HT1080 (cell line): ENCODE measurements at places on chromosomes 4 and X. TPM values are rescaled to one million over a fixed set of nuclear protein-coding genes. Genes with fewer than 3 reads are reported as not detected.
A peak's percentile ranks its signal among the peaks of the same experiment; 100 is the strongest.

DNA sequence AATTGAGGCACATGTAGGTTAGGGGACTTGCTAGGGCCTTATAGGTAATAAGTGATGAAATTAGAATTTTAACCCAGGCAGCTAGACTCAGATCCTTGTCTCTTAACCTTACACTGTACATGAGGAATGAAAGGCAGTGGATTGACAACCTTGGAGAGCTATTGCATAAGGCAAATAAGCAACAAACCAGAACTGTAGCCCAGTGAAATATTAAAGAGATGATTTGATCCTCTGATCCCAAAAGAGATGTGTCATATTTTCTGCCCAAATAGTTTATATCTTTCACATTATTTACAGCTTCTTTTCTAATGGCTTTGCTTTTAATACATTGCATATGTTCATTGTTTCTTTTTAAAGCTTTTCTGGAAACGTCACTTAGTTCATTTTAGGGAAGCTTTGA lies 252.6 kb downstream of the ANK2 start:
- DNase-seq: no peak

DNA sequence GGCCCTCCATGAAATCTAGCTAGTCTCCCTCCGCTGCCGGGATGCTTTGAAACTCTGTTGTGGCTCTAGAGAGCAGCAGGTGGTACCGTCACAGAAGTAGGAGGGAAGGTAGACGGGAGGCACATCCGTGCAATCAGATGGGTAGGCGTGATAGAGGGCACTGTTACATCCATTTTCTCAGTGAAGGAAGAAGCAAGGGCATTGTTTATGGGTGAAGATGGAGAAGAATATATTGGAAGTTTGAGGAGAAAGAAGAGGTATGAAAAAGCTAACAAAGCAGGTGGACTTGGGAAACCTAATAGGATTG lies 1.3 kb downstream of the ANAPC4 start:
- no peak for DNase-seq

GRCh38 chr4:27764526-27764837 lies 903.8 kb downstream of the STIM2 start:
- no peak for DNase-seq

- DNase-seq: no peak
Measured at GRCh38 chrX:47156611-47157520, 11.8 kb downstream of the RBM10 start.

DNA sequence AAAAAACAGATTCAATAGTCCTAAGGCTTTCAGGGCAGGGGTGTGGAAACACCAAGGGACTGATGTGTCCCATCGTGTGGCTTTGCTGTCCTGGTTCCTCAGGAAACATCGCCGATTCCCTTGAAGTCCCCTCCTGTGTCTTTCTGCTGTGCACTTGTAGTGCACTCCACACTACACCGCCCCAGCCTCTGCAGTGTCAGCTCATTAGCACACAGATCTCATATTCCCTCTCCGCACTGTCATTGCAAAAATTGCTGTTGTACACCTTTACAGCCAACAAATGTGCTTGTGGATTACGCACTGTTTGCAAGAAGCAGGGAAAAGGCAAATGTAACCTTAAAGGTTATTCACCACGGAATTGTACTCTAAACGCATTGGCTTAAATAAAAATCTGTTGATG lies 5.3 kb downstream of the GRIA3 start:
- DNase-seq: no peak

GRCh38 chrX:17412692-17413091 lies 37.7 kb downstream of the NHS start:
- DNase-seq: peak; percentile 84

- no peak for DNase-seq
Measured at GRCh38 chrX:21606002-21606401, 52.1 kb downstream of the KLHL34 start.

- DNase-seq: peak; percentile 69
Measured at GRCh38 chr4:21879187-21879586, 69.4 kb downstream of the KCNIP4 start.

DNA sequence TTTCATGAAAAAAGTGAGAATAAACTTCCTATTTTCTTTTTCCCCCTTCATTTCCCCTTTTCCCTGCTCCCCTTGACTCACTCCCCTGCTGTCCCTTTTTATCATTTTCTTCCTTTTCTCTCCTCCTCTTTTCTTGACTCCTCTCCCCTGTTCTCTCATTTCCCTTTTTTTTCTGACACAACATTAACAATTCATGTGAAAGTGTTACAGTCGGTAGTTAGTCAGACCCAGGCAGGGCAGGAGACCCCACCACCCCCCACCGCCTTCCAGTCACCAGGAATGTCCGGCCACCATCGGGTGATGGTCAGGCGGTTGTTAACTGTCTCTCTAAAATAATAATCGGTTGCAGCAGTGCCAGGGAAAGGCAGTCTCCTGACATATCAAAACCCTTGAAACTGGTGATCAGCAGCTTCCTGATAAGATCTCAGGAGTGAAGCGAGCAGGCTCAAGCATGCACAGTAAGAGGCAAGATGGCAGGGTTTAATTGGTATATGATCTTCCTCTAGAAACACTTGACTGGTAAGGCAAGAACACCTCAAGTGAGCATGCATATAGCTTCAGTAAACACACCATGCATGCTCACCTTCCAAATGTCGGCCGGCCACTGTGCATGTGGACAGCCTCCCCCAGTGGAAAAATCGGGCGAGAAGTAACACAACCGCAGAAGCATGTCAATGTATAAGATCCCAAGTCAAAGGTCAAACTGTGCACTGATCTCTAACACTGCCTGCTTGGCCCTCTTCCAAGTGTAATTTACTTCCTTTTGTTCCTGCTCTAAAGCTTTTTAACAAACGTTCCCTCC lies 191.4 kb downstream of the NDST4 start:
- no peak for DNase-seq

DNA sequence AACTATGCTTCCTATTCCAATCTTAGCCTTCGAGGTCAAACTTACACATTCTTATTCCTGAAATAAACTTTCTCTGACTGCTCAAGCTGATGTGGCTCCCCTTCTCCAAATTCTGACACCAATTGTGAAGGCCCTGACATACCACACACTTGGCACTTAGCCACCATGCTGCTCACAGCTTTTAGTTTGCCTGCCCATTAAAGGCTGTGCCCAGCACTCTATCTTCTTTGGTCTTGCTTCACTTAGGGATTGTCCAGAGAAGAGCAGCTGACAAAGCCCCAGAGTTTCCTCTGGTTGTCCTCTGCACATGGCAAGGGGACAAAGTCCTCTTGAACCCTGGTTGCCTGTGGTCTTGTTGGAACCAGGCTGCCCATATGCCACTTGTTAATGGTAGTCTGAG lies 126.1 kb downstream of the ARHGEF9 start:
- no peak for DNase-seq

GRCh38 chr4:15691346-15692135 lies 9.9 kb downstream of the FAM200B start:
- peak; percentile 71 for DNase-seq

DNA sequence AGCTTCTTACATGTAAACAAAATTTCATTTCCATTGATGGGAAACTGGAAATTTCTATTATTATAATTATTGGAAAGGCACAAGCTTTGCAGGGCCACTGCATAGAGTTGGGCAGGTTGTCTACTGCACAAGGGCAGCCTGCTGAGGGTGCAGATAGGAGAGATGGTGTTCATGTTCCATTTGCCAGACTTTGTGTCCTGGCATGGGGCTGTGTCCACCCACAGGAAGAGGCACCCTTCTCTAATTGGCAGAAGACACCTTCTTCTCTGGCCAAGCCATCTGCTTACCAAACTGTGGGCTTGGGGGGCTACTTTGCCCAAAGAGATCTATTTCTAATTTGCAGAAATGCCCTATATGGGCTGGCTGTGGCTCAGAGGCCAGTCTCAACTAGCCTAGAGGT lies 140.7 kb downstream of the GATB start:
- DNase-seq: no peak

DNA sequence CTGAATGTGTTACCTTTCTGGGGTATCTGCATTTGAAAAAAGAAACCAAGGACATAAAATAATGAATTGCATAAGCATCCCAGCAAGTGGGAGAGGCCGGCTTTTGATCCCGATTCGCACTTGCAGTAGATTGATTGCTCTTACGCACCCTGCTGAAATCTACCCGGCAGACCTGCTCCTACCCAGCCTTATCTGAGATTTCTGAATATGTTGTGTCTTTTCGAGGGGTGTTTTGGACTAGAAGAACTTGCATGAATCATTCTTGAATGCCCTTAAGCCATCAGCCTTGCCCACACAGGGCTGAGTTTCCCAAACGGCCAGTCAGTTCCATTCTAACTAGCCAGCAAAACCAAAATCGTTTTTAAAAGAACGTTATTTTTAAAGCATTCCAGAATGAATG lies 174.4 kb upstream of the BCOR start:
- no peak for DNase-seq

GRCh38 chr4:175373031-175373430 lies 439.0 kb downstream of the GPM6A start:
- DNase-seq: no peak

- peak; percentile 67 for DNase-seq
Measured at GRCh38 chr4:78704981-78705683, 71.0 kb upstream of the BMP2K start.

- peak; percentile 82 for DNase-seq
Measured at GRCh38 chr4:167100120-167100519, 134.2 kb downstream of the SPOCK3 start.

DNA sequence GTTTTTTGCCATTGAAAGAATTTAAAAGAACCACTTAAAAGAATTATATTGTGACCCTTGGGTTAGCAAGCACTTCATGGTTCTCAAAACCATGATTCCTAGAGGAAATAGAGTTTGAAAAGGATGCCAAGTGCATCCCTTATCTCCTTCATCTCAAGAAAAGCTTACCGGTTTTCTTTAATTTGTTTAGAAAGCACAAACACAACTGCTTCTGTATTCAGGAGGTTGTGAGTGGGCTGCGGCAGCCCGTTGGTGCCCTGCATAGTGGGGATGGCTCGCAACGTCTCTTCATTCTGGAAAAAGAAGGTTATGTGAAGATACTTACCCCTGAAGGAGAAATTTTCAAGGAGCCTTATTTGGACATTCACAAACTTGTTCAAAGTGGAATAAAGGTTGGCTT lies 13.5 kb downstream of the HHIP start:
- no peak for DNase-seq

DNA sequence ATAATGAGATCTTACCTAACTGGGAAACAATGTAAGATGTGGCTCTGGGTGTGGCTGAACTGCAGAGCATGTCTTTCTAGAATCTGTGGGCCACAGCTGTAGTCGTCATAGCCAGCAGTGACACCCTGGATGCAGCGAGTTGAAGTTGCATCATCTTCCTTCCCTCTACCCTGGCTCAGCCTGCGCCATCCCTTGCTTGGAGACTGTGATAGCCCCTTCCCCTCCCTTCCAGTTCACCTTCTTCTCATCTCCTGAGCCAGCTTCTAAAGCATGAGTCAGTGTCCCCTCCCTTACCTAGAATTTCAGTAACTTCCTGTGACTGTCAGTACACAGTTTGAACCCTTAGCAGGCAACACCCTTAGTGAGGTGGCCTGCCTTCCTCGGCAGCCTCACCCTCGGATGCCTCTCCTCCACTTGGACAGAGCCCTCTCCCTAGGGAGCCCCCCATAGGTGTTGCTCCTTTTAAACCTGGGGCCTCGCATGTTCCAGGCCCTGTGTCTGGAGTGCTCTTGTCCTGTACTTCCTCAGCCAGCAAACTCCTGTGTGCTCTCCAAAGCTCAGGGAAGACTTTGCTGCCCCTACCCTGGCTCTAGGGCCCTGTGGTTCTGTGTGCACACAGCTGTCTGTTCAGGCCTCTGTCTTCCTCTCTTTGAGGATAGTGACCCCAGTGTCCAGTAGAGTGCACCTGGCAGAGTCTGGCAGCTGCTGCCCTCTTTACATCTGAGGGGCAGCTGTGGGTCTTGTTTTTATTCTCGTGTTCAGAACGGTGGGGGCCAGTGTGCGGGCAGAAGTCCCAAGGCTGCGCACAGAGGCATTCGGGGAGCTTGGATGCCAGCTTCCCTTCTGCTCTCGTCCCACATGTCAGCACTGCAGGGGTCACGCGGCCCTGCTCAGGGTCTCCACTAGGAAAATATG lies 43.7 kb upstream of the TADA2B start:
- DNase-seq: peak; percentile 59

DNA sequence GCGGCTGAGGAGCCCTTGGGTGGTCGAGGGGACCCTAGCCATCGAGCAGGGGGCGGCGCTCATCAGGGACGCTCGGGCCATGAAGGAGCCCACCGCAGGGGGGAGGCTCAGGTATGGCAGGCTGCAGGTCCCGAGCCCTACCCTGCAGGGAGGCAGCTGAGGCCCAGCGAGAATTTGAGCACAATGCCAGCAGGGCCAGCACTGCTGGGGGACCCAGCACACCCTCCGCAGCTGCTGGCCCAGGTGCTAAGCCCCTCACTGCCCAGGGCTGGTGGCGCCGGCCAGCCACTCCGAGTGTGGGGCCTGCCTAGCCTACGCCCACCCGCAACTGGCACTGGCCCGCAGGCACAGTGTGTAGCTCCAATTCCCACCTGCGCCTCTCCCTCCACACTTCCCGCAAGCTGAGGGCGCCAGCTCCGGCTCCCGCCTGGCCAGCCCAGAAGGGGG lies 325.4 kb upstream of the FRG1 start:
- no peak for DNase-seq

DNA sequence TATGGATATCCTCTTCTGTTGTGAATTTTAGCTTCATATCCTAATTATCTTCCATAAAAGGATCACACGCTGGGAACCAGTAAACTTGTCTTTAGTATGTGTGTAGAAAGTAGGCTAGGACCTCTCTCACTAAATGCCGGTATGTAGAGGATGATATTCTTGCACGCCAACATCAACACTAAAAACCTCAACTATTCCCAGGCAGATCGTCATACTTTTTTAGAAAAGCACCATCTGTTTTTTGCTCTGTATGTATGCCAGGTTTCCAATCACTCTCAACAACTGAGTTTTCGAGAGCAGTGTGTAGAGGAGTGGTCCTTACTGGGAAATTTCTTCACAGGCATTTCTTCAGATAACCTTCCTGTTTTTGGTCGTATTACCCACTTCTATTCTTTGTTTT lies 283.6 kb downstream of the GALNTL6 start:
- DNase-seq: no peak

DNA sequence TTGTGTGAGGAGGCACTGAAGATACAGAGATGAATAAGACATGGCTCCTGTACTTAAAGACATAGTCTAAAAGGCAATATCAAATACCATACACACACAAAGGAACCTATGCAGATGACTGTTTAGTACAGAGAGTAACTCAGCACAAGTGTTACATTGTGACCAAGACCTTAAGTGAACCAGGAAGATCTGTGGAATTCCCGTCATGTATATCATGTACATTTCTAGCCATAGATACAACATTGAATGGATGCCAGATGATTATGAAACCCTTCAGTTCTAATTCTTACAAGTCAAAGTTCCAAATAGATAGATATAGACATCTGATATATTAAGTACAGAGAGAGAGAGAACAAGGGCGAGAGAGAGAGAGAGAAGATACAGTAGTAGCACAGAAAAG lies 73.2 kb downstream of the PAK3 start:
- no peak for DNase-seq

GRCh38 chrX:108001218-108001814 lies 19.1 kb upstream of the TEX13B start:
- DNase-seq: peak; percentile 43

TXK gene
- total RNA-seq: 0.06 and 0.07 TPM in 2 replicates

THOC2 gene
- total RNA-seq: 34.9 and 35.9 TPM in 2 replicates

CFAP47 gene
- under 0.01 and 0.10 TPM in 2 replicates for total RNA-seq

PAGE5 gene
- total RNA-seq: 254 and 341 TPM in 2 replicates

PASD1 gene
- total RNA-seq: 63.8 and 65.8 TPM in 2 replicates

KLHL4 gene
- total RNA-seq: 5.3 and 8.5 TPM in 2 replicates

NDST3 gene
- total RNA-seq: 0.59 and 0.60 TPM in 2 replicates

P2RY10 gene
- total RNA-seq: not detected in 2 replicates

TMA16 gene
- 56.3 and 67.1 TPM in 2 replicates for total RNA-seq

PRSS12 gene
- total RNA-seq: 0.07 and 0.56 TPM in 2 replicates

HTR2C gene
- total RNA-seq: not detected in 2 replicates

CHRDL1 gene
- total RNA-seq: 3.9 and 4.1 TPM in 2 replicates

SATL1 gene
- total RNA-seq: not detected in 2 replicates

GPM6B gene
- total RNA-seq: 0.43 and 1.6 TPM in 2 replicates

RHOXF1 gene
- not detected in 2 replicates for total RNA-seq

SLC4A4 gene
- 0.33 and 0.72 TPM in 2 replicates for total RNA-seq

ANK2 gene
- total RNA-seq: 11.6 and 12.1 TPM in 2 replicates
